ENCODE measurements at places on chromosomes 4 and X.

- DNase-seq = no peak
These were observed 14.4 kb downstream of the DDIT4L start for GRCh38 chr4:100175858-100176257.

- no peak for DNase-seq
These were observed 19.1 kb upstream of the ZXDA start for GRCh38 chrX:57929373-57929772.

DNA sequence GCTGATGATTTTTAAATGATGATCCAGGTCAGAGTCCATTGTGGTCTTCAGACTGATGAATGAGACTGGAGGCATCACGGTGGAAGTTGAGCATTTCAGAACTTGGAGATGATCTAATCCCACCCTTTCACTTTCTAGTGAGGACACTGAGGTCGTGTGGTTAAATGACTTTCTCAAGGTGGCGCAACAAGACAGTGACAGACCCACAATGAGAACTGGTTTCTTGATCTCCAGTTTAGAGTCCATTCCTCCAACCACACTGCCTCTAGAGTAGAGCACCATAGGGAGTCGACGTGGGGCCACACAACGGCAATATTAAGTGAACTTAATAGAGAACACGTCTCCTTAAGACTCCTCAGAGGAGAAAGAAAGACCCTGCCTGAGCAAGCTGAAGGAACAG, 381.0 kb downstream of the UNC5C start:
- no peak for DNase-seq

DNA sequence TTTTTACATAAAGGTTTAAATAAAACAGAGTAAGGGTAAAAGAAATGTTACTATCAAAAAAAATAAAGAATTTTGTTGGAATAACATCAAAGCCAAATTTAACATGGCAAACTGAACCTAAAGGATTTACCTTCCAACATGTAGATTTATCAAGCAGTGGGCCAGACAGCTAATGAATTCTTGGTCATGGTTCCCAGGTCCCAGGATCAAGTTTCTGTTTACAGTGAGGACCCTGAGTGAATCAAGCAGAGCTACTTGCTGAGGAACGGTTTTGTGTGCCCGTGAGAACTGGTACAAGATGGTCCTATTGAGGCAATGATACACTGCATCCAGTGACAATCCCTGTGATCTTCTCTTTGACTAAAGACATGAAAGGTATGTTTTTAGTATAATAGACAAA, 157.1 kb downstream of the CDS1 start:
- DNase-seq = no peak

DNA sequence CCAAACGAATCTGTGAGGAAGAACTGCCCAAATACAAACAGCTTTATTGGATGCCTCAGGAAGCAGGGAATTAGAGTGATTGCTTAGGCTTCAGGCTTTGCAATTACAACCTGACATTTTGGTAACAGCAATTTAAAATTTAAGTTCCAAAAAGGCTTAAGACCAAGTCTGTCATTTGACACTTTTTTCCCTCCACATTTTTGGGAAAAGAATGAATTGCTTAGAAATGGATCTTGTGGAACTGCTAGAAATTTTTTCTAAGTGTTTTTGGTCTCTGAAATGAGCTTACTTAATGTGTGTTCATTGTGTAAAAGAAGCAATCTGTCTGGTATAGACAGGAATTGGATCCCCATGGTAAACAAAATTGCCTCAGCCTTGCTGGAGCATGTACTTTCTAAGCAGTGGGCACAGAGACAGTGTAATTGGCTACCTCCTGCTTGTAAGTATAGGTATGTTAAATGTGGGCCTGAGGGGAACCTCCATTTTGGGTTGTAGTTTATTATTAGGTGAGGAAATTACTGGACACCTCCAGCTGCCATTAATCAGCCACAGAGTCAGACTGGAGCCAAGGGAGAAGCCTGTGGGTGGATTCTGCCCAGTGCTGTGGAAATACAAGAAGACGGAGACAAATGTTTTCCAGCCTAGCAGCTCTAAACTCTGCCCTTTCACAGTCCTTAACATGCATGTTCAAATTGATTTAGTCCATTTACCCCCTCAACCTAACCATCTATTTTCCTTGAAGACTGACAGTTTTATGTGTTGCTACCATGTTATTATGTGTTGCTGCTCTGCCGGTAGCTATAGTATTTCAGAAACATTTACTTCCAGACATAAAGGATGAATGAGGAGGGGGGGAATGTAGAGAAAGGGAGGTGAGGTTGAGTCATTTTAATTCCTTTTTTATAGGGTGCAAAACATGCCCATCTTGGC, 473.0 kb downstream of the SPRY1 start:
- no peak for DNase-seq

DNA sequence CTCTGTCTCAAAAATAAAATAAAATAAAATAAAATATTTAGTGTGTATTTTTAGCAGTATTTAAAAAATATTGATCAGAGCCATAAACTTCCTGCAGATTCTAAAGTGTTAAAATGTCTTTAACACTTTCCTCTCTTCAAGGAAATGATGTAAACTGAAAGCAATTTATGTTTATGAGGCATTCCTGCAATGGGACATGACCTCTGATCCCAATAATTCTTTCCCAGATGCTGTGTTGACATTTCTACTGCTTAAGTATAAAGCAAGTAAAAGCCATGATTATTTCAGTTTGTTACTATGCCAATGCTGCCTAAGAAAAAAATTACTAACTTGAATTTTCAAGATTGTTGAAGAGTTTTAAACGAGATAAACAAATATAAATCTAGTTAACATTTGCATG, 29.0 kb downstream of the COQ2 start:
- no peak for DNase-seq

DNA sequence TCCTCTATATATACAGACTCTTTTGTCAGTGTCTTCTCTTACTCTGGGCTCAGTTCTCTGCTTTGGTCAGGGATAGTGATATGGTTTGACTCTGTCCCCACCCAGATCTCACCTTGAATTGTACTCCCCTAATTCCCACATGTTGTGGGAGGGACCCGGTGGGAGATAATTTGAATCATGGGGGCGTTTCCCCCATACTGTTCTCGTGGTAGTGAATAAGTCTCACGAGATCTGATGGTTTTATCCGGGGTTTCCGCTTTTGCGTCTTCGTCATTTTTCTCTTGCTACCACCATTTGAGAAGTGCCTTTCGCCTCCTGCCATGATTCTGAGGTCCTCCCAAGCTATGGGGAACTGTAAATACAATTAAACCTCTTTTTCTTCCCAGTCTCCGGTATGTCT, 144.4 kb downstream of the GLUD2 start:
- DNase-seq = no peak

DNA sequence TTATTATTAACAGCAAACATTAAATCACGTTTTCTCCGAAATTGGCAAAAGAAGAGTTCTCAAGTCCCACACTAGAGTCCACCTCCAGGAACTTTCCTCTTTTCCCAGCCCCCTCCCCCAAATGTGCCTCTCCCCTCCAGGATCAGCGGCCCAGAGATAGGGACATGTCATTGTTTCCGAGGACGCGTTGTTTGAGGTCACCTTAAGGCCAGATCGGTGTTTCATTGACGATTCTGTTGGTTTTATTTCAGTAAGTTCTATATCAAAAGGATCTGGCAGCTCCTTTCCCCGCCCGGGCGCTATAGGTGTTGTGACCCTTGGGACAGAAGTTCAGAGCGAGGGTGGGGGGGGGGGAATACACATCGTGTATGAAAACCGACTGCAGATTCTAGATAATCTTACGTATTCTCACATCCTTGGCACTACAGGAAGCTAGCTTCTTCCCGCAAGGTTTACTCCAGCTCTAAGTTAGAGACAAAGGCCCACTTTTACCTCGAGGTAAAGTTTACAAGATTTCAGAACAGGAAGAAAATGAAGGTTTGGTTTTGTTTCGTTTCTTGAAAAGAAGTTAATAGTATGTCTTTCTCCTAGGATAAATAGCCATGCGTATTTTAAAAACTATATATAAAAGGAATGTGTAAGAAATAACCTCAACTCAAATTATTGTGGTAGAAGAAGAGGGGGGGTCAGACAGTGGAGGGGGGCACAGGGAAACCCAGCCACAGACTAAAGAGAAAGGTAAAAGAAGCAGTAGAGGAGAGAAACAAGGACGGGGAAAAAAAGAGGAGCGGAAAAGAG, 739 bp upstream of the MSX1 start:
- DNase-seq = no peak

DNA sequence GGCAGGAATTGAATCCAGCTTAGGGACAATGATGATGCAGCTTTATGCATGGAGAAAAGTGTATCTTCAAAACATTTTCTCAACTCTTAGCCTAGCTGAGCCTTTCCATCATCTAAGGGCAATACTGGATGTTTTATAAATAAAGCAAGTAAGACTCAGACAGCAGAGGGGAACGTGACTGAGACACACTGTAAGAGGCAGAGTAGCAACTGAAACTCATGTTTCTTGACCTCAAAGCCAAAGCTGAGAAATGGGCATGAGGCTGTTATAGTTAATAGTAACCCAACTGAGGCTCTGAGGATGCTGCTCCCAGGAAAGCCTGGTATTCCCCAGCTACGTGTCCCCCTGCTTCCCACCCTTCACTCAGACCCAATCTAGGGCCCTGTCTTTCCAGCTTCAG, 44.6 kb downstream of the ARHGEF9 start:
- DNase-seq = no peak

DNA sequence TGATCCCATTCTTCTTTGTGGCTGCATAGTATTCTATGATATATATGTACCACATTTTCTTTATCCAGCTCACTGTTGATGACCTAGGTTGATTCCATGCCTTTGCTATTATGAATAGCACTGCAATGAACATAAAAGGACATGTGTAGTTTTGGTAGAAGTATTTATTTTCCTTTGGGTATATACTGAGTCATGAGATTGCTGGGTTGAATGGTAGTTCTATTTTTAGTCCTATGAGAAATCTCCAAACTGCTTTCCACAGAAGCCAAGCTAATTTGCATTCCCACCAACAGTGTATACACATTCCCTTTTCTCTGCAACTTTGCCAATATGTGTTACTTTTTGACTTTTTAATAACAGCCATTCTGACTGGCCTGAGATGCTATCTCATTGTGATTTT, 278.3 kb downstream of the PCDH18 start:
- DNase-seq = no peak

DNA sequence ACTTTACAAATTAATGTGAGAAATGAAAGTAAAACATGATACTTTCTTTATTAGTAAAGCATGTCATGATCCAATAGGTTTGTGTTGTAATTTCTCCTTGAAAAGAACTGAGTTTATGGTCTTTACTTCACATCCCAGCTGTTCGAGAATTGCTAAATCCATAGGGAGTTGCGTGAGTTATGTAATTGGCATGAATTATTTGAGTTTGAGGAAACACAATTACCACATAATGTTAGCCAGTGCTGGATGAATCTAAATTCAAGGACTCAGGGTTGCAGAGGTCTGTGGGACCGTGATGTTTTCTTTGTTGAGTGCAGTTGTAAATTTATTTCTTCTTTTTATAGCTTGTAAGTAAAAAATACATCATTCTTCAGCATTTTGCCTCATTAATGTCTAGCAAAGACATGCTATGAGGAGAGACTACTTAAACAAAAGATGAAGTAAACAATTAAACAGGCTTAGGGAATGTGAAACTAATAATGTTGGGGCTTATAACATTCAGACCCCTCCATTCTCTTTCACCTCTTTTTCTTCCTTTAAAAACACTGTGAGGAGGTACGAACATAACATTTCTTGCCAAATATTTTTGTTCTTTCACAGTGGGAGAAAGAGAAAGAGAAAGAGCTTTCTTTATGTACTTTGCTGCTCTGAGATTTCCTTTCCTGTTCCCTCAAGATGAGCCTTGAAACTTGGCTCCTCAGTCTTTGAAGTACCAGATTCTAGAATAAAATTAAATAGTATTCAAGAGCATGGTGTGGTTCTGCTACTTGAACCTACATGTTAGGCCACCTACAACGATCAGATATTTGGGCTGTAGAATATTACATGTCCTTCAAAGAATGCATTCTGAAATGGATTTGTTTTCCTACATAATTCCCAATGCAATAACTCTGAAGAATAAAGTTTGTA, 159.6 kb upstream of the ANK2 start:
- DNase-seq = no peak

GRCh38 chr4:190014771-190015537, 12.1 kb downstream of the FRG2 start:
- DNase-seq = no peak

DNA sequence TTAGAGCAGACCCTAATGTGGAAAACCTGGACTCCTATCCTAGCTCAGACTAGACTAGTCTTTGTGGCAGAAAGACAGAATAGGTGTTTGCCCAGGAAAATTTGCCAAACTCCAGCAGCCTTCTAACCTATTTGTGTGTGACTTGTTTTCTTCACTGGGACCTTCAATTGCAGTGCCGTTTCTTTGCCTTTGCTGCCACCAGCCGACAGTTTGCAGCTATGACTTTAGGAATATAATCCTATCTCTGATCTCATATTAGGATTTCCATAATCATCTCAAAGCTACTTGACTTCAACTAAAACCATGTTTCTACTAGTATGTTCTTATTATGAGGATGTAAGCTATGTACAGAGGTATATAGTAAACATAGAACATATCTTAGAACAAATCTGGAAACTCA, 60.2 kb upstream of the PGAM4 start:
- no peak for DNase-seq

DNA sequence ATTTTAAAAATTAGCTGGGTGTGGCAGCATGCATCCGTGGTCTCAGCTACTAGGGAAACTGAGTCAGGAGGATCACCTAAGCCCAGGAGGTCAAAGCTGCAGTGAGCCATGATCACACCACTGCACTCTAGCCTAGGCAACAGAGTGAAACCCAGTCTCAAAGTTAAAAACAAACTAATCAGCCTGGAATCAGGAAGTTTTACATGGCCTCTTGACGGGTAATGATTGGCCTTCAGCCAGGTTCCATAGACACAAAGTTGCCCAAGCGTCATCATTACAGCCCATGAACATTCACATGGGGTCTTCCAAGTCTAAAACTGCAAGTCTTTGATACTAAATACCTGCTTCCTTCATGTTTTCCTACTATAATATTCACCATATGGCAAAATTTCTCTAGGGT, 10.0 kb upstream of the RGN start:
- DNase-seq = no peak

- no peak for DNase-seq
These were observed 2.1 kb downstream of the EBP start for GRCh38 chrX:48523682-48524081.

DNA sequence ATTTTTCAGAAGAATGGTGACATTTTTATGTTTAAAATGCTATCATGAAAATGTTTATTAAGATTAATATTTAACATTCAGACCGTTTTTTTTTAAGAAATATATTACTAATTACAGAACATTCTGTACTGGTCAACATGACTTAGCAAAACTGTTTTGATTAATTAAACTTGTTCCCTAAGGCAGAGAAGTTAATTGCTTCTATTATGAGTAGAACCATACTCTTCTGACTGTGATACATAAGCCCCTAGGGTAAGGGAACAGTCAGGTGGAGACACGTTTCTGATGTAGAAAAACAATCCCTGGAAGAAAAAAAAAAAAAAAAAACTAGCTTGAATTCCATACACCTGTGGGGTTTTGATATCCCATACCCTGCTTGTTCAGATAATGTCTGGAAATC, 97.4 kb downstream of the GPM6A start:
- DNase-seq = no peak
